Uterine smooth muscle cell (primary cell): ENCODE measurements at places on chromosomes 3 and 15. TPM values are rescaled to one million over a fixed set of nuclear protein-coding genes. Genes with fewer than 3 reads are reported as not detected.

Gene PRSS50
- total RNA-seq = 0.12 TPM in 1 of 2 replicates, not detected in the other

Gene FOXB1
- under 0.01 TPM in 1 of 2 replicates, not detected in the other for total RNA-seq

Gene HACL1
- 16.9 and 21.7 TPM in 2 replicates for total RNA-seq

Gene ROPN1B
- not detected in 2 replicates for total RNA-seq

Gene COLQ
- total RNA-seq = 0.66 and 0.75 TPM in 2 replicates

Gene TLR9
- under 0.01 TPM in 1 of 2 replicates, not detected in the other for total RNA-seq

Gene OSTN
- total RNA-seq = 0.12 and 0.33 TPM in 2 replicates

Gene CAPN3
- 0.44 and 1.6 TPM in 2 replicates for total RNA-seq

Gene CCR5
- 0.11 TPM in 1 of 2 replicates, not detected in the other for total RNA-seq

Gene ZIC4
- total RNA-seq = not detected in 2 replicates

Gene IL20RB
- 1.8 and 3.2 TPM in 2 replicates for total RNA-seq

Gene ARGFX
- total RNA-seq = not detected in 2 replicates

Gene DNAJA4
- total RNA-seq = 5.4 and 5.9 TPM in 2 replicates

Gene SLCO2A1
- under 0.01 TPM in 1 of 2 replicates, not detected in the other for total RNA-seq
